ENCODE measurements at places on chromosomes 6 and 20.

DNA sequence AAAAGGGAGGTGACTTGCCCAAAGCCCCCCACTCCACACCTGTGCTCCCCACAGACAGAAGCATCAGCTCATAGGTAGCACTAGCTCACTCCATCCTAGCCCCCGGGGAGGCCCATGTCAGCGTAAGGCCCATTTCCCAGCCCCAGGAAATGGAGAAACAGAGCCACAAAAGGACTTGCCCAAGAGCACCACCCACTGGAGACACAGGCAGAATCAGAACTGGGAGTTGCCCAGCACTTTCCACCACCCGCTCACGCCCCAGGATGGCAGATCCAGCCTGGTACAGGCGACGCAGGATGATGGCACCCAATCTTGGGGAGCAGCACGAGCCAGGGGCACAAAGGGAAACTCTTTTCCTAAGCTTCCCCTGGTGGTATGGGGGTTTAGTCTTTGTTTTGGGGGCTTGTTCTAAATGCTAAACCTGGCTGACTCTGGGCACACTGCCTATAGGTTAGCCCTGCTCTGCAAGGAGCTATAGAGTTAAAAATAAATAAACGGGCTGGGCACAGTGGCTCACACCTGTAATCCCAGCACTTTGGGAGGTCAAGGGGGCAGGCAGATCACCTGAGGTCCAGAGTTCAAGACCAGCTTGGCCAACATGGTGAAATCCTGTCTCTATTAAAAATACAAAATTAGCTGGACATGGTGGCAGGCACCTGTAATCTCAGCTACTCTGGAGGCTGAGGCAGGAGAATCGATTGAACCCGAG, 11.8 kb downstream of the C20orf203 start:
- no peak for DNase-seq

GRCh38 chr20:3174442-3175261, 1.3 kb upstream of the LZTS3 start:
- DNase-seq = no peak

DNA sequence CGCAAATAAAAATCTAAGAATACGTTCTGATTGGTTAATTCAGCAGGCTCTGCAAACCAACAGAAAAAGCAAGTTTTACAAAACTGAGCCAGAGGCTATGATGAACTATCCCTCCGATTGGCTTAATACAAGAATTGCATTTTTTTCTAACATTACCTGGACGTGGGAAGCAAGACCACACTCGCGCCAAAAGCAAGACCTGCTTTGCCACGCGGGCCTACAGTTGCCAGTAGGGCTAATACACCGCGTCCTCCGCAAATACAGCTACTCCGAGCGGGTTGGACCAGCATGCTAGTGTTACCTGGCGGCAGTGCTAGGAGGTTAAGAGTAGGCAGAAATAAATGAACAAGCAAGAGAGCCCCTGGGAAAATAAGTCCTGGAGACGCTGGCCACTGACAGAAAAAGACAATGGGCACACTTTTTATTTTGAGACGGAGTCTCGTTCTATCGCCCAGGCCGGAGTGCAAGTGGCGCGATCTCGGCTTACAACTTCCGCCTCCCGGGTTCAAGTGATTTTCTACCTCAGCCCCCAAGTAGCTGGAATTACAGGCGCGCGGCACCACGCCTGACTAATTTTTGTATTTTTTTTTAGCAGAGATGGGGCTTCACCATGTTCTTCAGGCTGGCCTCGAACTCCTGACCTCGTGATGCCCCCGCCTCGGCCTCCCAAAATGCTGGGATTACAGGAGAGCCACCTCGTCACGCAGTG, 131.9 kb upstream of the BTN3A2 start:
- DNase-seq = no peak

DNA sequence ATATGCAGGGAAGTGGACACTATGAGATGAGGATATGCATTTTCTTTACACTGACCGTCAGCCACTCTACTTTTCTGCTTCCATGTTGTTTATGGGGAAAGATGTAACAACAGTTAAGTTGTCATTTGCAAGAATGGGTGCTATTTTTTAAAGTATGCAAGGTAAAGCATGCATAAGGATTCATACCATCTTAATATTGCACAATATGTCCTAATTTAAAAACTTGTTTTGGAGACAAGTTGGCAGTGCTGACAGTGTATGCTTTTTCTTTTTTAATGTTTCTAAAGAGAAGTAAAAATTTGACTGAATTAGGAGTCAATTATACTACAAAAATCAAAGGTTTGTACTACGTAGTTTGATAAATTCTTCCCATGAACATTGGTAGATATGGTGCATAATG, 435.4 kb downstream of the MMUT start:
- DNase-seq = no peak

DNA sequence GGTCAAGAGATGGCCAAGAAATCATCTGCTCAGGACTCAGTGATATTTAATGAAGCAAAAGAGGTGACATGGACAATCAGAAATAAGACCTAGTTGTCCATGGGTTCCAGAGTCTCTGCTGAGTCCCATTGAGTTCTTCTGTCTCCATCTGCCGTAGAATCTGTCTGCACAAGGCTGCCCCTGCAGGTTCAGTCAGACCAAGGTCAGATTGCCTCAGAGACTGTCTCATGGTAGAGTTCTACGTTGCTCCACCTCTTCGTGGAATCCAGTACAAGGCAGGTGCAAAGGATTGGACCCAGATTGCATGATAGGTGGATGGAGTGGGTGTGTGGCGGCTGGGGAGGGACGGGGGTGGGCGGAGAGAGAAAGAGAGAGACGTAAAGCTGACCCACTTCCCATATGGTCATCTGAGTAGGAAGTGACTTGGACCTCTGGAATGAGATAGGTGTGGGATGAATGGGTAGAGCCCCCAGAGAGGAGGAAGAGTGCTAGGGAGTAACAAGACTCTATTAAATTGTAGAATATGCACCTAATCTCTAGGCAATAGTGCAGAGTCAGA, 75.3 kb downstream of the SOBP start:
- DNase-seq = no peak

GRCh38 chr6:1761477-1761877, 151.8 kb downstream of the FOXC1 start:
- no peak for DNase-seq

GRCh38 chr6:115060581-115060980, 717.8 kb upstream of the HS3ST5 start:
- DNase-seq = no peak

- DNase-seq = no peak
These were observed 25.1 kb upstream of the UTRN start for GRCh38 chr6:144259986-144260385.

GRCh38 chr6:54267798-54268197, 40.4 kb upstream of the TINAG start:
- DNase-seq = no peak

- no peak for DNase-seq
These were observed 329.0 kb downstream of the ESR1 start for GRCh38 chr6:152136449-152136825.

- DNase-seq = peak; percentile 60
These were observed 105.5 kb downstream of the AGPAT4 start for GRCh38 chr6:161168281-161168891.

GRCh38 chr6:42017021-42017643, 33.2 kb upstream of the TAF8 start:
- DNase-seq = no peak
